ENCODE measurements at places on chromosomes 5 and 9. TPM values are rescaled to one million over a fixed set of nuclear protein-coding genes. Genes with fewer than 3 reads are reported as not detected.

The BARHL1 gene
- not detected for total RNA-seq

DNA sequence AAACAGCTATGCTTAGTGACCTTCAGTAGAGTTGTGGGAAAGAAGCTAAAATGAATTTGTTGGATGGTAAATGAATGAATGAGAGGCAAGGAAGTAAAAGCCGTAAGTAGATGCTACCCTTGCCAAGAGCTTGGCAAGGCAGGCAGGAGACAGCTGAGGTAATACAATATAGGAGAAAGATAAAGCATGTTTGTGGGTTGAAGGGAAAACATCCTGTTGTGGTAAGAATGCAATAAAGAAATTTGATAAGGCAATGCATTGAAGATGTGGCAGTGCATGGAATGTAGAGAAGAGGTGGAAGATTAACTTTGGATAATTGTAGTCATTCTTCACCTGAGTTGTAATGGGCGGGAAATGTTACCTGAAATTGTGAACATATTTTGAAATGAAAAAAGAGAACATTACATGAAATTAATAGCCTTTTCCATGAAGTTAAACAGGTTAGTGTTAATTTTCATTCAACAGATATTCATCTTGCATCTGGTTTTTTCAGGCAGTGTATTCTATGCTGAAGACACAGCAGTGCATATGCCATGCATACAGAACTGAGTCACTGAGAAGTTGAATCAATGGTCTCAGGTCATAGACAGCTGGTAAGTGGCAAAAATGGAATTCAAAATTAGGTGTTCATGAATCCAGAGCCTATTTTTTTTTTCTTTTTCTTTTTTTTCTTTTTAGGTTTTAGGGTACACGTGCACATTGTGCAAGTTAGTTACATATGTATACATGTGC is 43.4 kb upstream of the SPINK5 start:
- DNase-seq = no peak

DNA sequence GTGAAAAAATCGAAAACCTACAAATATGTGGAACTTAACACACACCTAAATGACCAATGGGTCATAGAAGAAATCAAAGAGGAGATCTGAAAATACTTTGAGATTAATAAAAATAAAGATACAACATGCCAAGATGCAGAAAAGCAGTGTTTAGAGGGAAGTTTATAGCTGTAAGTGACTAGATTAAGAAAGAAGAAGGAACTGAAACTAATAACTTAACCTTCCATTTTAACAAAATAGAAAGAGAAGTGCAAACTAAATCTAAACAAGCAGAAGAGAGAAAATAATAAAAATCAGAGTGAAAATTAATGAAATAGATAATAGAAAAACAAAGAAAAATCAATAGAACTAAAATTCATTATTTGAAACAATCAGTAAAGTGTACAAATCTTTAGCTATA is 103.0 kb upstream of the MAMDC2 start:
- no peak for DNase-seq

DNA sequence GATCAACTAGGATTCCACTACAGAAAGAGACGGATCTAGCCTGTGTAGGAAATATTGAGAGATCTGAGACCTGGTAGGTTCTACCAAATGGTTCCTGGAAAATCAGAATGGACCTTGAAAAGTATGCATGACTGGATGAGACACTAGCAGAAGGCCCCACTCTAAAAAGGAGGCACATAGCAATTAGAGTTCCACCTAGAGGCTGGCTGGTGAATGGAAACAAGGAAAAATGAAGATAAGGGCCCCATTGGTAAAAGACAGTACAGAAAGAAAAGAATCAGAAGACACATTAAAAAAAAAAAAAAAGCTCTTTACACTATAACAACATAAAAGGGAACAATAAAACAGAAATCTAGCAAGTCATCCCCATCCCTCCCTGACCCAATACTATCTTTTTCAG is 518.5 kb downstream of the NR2F1-AS1 start:
- no peak for DNase-seq

The PCDHGC3 gene
- not detected for total RNA-seq

DNA sequence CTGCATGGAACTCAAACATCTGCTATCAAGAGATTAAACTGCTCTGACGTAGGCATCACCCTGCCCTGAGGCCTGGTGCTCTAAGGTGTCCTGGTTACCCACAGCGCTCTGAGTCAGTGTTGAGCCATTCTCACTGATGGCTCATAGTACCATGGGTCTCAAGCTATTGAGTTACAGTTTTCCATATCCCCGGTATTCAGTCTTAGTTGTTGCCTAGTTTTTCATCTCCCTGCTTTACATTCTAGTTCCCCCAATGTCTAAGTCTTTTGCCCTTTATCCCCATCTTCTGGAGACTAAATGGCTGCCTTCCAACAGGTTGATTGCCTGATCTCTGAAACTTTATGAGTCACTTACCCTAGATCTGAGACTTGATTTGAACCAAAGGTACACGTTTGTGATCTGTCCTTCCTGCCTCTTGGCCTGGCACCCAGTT is 161.2 kb upstream of the PTGER4 start:
- DNase-seq = no peak

The SLC25A48 gene
- not detected for total RNA-seq

The GHR gene
- total RNA-seq = not detected

DNA sequence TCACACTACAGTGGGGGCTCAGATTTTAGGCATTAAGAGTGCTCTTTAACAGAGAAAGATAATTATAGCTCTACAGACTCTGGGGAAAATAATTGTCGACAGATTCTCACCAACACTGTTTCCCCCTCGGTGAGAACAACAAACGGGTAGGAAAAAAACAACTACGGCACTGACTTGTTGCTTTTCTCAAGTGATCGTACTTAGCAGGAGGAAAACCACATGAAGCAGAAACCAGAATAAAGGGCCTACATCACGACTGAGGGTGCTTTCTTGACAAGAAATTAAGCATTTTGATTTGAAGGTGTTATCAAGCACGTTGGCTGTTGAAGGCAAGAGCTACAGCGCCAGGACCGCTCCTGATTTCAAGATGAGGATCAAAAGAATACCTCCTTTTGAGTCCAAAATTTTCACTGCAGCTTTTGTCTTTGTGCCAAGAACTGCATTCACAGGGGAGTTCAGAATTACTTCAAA is 27.2 kb upstream of the CER1 start:
- DNase-seq = no peak

DNA sequence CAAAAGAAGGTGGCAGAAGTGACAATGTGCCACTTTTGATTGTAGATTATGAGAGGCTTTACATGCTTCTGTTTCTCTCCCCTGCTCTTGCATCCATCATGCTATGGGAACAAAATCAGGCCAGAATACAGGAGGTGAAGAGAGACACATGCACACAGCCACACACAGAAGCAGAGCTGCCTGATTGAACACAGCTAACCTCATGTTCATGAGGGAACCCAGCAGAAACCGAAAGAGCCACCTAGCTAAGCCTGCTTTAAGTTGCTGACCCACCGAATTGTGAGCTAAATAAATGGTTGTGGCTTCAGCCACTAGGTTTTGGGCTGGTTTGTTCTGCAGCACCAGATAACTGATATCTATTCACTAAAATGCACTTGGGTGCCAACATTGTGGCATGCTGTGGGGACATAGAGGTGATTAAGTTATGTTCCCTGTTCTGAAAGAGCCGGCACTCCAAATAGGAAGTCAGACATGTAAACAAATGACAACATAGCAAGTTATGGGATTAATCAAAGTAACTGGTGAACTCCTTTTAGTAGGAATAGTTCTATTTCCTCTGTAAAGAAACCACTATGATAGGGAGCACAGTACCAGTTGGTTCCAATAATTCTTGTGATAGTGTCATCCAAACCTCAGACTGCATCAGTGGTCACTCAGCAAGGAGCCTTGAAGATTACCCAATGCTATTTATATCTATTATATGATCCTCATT is 93.6 kb upstream of the TNC start:
- no peak for DNase-seq

DNA sequence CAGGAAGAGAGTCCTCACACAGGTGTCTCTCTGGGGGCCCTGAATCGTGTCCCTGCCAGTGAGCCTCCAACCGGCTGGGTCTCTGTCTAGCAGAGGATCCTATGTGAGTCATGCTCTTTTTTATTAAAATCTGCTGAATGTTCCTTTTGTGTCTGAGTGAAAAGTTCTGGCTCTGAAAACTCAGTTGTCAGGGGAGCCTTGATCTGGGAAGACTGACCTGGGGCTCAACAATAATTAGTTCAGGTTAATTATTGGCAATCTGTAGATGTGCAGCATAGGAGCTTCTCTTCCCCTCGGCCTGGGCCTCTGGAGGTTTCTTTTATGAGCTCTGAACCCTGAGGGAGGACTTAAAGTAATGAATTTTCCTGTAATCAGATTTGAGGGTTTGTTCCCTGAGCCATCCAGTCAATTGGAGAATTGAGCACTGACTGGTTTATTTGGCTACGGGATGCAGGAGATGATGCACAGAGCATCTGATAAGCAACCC is 45.2 kb downstream of the ALG2 start:
- DNase-seq = no peak

DNA sequence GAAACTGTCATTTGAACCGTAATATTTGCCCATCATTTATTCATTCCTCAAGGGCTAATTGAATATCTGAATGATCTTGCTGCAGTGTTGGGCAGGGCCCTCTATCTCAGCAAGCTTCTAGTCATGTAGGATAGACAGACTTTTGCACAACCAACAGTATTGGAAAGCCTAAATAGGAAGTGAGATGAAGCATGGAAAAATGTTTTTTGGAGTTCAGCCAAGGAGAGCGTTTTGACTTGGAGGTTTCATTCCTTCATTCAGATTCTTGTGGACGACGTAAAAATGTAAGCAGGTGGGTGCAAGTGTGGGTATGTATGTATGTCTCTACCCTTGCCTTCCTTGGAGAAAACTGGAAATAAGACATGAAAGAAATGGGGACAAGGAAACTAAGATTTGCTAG is 15.5 kb downstream of the DAPK1 start:
- no peak for DNase-seq

- no peak for DNase-seq
These were observed 121.3 kb upstream of the CDH18 start for GRCh38 chr5:20109326-20109725.

The WDR31 gene
- 0.22 TPM for total RNA-seq

The ADAMTS2 gene
- total RNA-seq = not detected

The OCLN gene
- total RNA-seq = 6.8 TPM

DNA sequence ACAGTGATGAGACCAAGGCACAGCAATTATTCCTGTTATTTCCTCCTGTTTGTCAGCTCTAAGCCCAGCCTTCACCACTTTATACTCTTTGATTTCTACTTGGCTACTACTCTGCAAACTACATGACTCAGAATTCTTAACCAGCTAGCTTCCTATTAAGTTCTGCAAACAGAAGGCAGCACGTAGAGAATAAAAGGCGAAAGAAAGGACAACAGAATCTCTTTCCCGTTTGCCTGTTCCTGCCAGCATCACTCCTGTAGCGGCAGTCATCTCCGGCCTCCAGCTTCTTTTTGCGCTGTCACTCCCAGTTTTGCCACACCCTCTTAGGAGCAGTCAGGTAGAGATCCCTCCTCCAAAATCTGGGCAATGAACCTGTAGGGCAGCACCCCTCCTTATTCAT is 29.9 kb downstream of the DPYSL3 start:
- DNase-seq = no peak

The ALDH1A1 gene
- total RNA-seq = not detected

The KCTD16 gene
- total RNA-seq = not detected

DNA sequence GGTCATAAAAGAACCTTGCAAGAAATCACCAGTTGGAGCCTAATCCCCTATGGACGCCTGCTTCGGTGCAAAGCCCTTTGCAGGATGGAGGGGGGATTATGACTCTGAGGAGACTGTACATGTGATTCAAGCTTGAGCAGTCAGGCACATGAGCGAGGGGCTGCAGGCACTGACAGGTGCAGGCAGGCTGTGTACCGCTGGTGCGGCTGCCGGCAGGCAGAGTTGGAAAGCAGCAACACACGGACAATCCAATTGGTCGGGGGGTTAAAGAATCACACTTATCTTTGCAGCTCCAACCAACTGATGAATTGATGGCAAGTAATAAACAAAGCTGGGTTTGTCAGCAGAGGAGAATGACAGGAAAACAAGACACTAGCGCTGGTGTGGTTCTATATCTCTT is 5.7 kb downstream of the WHRN start:
- no peak for DNase-seq

- DNase-seq = no peak
These were observed 80.0 kb downstream of the AMBP start for GRCh38 chr9:113998114-113998513.

GRCh38 chr5:51326844-51327243 is 56.4 kb upstream of the ISL1 start:
- no peak for DNase-seq

GRCh38 chr9:132879457-132880323 is 992 bp downstream of the SPACA9 start:
- DNase-seq = no peak

The SOHLH1 gene
- total RNA-seq = not detected

GRCh38 chr9:119179701-119180100 is 189.5 kb downstream of the BRINP1 start:
- DNase-seq = no peak

The ISL1 gene
- not detected for total RNA-seq

GRCh38 chr9:88651682-88652633 is 117.0 kb downstream of the NXNL2 start:
- no peak for DNase-seq

- DNase-seq = no peak
These were observed 243.0 kb downstream of the CDH10 start for GRCh38 chr5:24401773-24402172.

The SARDH gene
- 17.7 TPM for total RNA-seq

DNA sequence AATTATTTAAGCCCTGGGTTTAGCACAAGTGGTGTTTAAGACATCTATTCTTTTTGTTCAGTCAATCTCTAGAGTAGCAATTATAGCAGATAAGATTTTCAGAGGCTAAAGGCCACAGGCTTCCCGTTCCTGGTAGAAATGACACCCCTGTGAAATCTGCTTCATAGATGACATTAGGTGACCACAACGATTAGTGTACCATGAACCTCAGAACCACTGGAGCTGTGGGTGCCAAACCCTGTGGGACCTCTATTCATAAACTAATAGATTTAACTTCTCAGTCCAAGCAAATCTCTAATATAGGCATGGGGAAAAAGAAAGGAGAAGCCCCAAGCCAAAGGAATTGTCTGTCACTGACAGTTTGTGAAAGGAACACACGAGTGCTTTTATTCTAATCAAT is 207.4 kb downstream of the ARRDC3 start:
- DNase-seq = no peak

The KDM3B gene
- total RNA-seq = 59.5 TPM

GRCh38 chr5:149370878-149371277 is 8.2 kb downstream of the IL17B start:
- no peak for DNase-seq

GRCh38 chr5:30523061-30523460 is 670.4 kb upstream of the CDH6 start:
- DNase-seq = no peak
